ENCODE measurements at places on chromosomes 5 and 9. TPM values are rescaled to one million over a fixed set of nuclear protein-coding genes. Genes with fewer than 3 reads are reported as not detected.

Gene EPB41L4A
- total RNA-seq: 44.6 TPM

Gene FYB1
- under 0.01 TPM for total RNA-seq

Gene SPATA31D4
- total RNA-seq: not detected

Gene PCDH12
- 22.0 TPM for total RNA-seq

Gene FBP1
- 0.57 TPM for total RNA-seq

Gene LHX3
- not detected for total RNA-seq

Gene FOXD4
- total RNA-seq: 0.25 TPM

Gene NMUR2
- total RNA-seq: not detected

Gene PTAR1
- total RNA-seq: 100 TPM

Gene UBLCP1
- total RNA-seq: 6.8 TPM

Gene CCNI2
- 0.06 TPM for total RNA-seq

Gene CAPSL
- not detected for total RNA-seq

Gene FUT7
- total RNA-seq: not detected

Gene FAM151B
- 1.9 TPM for total RNA-seq

Gene ELAVL2
- 1.3 TPM for total RNA-seq

Gene INPP5E
- total RNA-seq: 8.1 TPM

Gene ST8SIA4
- total RNA-seq: 9.4 TPM

Gene NOXA1
- total RNA-seq: 2.1 TPM
